ENCODE measurements at places on chromosomes 7 and 10. TPM values are rescaled to one million over a fixed set of nuclear protein-coding genes. Genes with fewer than 3 reads are reported as not detected.

- no peak for DNase-seq
Observed at GRCh38 chr10:87558333-87558732, 53.6 kb downstream of the MINPP1 start.

DNA sequence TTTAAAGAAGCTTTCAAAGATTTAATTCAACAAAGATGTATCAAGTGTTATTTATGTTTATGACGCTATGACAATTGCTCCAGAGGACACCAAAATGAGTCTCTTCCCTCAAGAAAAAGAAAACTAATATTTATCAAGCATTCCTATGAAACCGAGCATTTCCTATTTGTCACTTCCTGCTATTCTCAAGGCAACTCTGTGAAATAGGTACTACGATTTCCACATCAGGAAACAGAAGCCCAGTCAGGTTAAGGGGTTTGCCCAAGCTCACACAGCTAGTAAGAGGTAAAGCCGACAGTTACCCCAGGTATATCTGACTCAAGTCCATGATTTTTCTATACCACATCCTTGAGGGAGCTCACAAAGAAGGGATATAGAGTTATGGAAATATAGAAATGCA lies 85.9 kb downstream of the TRIL start:
- DNase-seq, result no peak

DNA sequence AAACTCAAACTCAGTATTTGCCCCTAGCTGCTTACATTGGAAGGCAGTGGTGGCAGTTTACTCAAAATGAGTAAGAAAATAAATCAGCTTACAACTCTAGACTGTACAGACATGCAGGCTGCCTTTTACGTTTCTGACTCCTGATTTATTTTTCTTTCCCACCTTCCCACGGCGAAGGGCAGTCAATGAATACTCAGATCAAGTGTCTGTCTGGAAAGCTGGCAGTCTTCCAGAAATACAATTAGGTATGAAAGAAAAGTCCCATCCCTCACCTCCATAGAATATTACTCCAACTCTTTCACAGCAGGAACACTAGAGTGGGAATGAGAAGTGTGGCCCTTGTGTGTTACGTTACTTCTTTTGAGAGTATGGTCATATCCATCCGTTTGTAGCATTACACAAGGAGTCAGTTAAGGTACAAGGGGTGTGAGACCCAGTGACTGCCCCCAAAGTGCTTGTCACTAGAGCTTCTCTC lies 1.3 kb upstream of the PAPSS2 start:
- DNase-seq, result no peak

Gene PILRA
- not detected for total RNA-seq

GRCh38 chr7:37196676-37197075 lies 252.0 kb downstream of the ELMO1 start:
- no peak for DNase-seq

GRCh38 chr7:19117091-19117869 lies at the start of gene TWIST1:
Gene TWIST1, minus strand, starts transcription at chr7:19117636. Its CDS starts 315 bp downstream, at chr7:19117321.
- DNase-seq, result no peak

DNA sequence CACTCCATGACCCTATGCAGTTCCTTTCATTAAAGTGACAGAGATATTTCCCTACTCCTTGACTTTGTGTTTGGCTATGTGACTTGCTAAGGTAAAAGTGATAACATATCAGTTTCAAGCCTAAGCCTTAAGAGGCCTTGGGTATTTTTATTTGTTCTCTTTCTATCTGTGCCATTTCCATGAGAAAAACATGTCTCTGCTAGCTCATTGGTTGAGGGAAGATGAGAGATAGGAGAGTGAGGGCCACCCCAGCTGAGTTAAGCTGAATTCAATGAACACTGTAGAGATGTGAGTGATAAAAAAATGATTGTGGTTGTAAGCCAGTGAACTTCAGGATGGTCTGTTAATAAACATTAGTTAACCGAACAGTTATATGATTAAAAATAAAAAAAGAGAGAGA lies 13.4 kb downstream of the TASOR2 start:
- no peak for DNase-seq

DNA sequence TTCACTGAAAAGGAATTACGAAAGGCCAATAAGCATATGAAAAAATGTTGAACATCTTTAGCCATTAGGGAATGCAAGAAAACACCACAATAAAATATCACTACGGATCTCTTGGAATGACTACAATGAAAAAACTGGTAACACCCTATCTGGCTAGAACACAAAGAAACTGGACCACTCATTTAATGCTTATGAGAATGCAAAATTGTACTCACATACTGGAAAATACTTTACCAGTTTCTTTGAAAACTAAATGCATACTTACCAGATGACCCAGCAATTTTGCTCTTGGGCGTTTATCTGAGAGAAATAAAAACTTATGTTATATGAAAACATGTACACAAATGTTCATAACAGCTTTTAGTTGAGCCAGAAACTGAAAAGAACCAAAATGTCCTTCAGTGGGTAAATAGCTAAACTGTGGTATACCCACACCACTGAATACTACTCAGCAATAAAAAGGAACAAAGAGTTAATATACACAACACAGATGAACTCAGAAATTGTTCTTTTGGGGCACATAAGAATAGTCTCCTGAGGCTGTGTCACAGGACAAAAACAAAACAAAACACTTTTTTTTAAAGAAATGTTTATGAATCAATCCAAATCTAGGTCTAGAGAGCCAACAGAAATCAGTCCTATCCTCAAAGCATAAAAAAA lies 23.5 kb downstream of the CNOT4 start:
- DNase-seq, result no peak

DNA sequence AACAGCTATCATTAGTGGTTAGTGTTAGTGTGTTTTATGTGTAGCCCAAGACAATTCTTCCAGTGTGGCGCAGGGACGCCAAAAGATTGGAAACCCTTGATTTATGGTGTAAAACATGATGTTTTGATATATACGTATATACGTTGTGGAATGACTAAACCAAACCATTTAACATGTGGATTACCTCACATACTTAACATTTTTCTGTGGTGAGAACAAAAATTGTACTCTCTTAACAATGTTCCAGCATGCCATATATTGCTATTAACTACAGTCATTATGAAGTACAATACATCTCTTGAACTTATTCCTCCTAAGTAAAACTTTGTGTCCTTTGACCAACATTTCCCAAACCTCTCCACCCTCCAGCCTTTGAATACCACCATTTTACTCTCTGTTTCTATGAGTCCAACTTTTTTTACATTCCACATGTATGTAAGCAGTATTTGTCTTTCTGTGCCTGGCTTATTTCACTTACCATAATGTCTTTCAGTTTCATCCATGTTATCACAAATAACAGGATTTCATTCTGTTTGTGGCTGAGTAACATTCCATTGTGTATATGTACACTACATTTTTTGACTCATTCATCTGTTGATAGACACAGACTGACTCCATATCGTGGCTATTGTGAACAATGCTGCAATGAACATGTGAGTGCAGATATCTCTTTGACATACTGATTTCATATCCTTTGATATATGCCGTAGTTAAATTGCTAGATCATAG lies 42.2 kb upstream of the MAGI2 start:
- no peak for DNase-seq

Gene NOS3
- 1.2 TPM for total RNA-seq

DNA sequence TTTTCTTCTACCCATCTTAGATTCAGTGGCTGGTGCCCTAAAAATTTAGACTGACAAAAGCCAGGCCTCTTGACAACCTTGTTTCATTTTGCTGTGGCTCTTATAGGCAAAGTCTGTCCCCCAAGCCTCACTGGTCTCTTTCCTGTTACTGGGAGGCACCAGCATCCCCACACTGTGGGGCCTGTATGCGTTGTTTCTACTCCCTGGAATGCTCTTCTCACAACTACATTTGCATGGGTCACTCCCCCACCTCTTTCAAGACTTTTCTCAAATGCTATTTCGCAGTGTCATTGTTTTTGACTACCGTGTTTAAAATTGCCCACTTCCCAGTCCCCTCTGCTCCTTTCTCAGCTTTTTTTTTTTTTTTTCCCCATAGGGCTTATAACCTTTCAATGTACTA lies 108.7 kb upstream of the DGKB start:
- DNase-seq, result no peak

DNA sequence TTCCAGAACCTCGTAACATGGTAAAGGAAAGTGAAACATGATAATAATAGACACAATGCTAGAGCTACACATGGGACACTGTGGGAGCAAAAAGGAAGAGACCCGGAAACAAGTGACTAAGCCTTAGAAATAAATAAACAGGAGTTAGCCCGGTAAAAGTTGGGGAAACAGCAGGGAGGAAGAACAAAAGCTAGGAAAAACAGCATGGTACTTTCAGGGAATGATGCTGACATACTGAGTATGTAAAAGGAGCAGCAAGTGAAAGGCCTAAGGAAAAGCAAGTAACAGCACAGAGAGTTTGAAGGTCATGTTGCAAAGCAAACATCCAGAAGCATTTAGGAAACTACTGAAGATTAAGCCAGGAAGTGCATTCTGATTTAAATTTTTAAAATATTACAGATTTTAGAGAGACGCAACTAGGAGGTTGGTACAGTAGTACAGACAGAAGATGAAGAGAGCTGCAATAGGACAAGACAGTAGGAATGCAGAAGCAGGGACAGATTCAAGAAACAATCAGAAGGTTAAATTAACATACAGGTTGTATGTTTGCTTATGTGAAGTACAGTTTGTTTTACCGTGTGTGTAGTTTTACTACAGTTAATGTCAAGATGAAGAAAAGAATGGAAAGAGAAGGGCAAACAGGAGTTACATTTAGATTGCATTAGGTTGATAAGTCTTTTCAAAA lies 63.7 kb downstream of the ARHGAP12 start:
- DNase-seq, result no peak

GRCh38 chr7:117669818-117670217 lies 190.0 kb downstream of the CFTR start:
- no peak for DNase-seq

- peak; percentile 84 for DNase-seq
Observed at GRCh38 chr7:152588350-152588749, 87.6 kb downstream of the XRCC2 start.

Gene AMPH
- total RNA-seq, result 0.07 TPM

DNA sequence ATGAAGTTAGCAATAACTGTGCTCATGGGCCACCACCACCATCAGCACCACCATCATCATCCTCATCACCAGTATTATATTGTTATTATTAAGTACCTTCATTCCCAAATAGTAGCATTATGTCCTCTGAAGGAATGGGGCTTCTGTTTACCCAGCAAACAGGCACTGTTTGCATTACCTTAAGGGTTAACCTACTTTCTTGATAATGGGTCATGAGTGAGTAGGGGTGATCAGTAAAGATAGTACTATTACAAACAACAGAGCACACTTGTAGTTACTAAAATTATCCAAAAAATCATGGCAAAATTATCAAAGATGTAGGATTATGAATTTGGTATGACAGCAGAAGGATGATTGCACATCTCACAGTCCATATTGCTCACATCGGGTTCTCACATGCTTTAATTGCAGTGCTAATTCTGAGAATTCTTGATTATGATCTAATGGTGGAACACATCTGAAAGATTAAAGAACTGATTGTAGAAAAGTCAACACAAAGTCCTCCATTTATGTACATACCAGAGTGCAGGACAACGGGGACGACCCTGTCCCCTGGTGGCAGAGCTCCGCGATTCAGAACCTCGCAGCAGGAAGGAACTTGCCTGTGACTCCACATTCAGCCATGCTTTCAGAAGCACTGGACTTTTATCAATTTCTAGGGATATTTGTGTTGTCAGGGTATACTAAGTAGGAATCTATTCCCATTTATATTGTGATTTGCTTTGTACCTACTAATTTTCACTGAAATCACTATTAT lies 31.0 kb downstream of the PDE1C start:
- no peak for DNase-seq

Gene TYW1
- 15.8 TPM for total RNA-seq

DNA sequence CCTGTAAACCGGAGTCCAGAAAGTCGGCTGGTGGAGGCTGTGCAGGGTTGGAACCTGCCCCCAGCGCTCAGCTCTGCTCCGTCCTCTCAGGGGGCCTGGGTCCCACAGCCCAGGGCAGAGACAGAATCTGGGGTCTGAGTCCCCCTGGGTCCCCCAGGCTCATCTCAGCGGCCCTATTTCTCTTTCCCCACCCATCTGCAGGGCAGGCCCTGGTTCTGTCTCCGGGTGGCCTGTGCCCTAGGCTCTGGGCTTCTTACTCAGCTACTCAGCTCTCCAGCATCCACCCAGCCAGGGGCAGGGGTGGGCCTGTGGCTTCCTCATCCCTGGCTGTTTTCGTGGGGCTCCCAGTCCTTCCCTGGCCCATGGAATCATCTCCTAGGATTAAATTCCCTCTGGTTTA lies 183.4 kb downstream of the ADARB2 start:
- no peak for DNase-seq

Gene BTBD16
- total RNA-seq, result 0.51 TPM

DNA sequence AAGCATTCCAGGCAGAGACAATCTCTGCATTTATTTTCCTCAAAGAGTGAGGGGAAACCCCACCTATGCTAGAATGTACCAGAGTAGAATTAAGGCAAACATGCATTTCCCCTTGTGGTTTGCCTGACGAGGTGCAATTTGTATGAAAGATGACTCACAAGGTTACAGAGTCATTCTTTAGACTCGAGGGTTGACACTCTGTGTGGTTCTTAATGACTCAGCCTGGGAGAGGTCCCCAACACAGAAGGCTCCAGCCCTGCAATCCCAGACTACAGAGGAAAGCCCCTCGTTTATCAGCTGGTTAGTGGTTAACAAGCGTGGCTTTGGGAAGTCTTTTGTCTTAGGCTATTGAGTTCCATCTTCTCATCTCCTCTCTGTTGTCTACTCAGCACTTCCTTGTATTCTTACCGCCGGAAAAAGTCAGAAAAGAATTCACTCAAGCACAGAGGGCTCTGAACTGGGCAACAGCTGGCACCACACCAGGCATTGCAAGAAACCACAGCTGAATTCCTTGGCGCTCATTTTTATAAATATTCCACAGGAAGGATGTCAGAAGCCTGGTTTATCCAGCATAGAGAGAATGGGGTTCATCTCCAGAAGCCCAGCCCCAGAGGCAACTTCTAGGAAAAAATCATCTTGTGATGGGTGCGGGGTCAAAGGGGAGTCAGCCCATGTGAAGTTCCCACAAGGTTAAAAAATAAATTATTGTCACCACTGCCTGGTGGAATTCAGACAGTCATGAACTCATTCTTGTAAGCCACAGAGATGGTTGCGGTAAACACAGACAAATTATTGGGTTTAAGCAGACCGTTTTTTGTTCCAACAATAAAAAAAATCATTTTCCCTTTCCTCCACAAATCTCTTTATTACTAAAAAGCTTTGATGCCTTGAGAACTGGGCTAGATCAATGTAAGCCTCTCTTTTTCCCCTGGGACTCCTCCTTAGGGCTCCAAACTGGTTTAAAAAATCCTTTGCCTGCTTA lies 24.5 kb upstream of the SVIL start:
- DNase-seq, result peak; percentile 100

- DNase-seq, result no peak
Observed at GRCh38 chr7:130943336-130943901, 209.4 kb upstream of the KLF14 start.

- DNase-seq, result no peak
Observed at GRCh38 chr10:21071001-21071673, 174.0 kb upstream of the NEBL start.

DNA sequence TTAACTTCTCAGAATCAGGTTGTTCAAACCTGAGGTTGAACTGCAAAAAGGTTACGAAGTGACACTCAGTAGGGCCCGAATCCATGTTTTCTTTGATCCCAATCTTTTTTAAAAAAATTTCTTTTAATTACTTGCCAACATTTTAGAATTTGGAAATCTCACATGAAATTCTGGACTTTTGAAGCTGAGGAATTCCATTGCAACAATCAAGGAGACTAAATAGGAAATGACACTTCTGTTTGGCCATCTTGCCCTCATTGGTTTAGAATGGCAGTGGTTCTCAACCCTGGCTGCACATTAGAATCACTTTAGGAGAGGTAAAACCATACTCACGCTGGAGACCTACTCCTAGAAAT lies 471 bp upstream of the TOMM7 start:
- no peak for DNase-seq
